ENCODE measurements at places on chromosomes 2 and 18.

DNA sequence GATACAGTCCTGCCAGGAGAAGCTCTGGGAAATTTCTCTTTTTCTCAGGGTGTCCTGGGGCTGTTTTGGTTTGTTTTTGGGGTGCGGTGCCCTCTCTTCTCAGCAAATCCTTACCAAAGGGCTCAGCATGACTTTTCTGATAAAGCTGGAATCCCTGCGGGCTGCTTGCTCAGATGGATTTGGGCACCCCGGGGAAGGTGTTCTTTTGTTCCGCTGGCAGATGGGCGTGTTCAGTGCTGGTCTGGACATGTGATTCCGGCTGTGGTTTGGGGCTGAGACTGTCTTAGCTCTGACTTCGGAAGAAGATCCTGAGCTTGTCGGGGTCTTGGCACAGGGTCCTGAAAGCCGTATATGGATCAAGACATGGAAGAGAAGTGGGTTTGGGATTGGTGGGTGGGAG lies 134.2 kb upstream of the SPRED2 start:
- DNase-seq = no peak

DNA sequence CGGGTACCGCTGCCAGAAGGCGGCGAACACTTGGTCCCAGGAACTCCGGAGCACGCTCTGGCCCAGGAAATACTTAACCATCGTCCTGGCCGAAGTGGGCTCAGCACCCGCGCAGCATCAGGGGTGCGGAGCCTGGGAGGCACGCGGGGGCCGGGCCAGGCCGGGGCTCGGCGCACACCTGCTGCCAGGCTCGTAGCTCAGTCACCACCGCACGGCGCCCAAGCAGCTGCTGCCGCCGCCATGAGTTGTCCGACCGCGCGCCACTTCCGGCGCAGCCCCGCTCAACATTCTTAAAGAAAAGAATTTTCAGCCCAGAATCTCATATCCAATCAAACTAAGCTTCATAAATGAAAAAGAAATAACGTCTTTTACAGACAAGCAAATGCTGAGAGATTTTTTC lies 34.0 kb downstream of the MDH1 start:
- DNase-seq = no peak

DNA sequence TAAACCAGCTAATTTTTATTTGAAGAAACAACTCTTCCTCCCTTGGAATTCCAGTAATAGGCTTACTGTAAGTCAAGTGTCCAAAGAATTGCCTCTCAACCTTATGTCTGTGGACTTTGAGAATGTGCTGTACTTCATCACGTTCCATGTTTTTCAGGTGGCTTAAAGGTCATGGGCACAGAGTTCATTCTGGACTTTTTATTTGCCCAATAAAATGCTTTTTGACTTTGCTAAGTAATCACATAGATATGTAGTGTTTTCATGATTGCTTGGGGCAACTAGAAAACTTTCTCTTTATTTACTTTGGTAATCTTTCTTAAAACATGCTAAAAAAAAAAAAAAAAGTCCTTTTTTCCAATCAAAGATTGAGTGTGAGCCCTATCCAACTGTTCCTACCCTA lies 10.4 kb upstream of the DNAH7 start:
- DNase-seq = no peak

DNA sequence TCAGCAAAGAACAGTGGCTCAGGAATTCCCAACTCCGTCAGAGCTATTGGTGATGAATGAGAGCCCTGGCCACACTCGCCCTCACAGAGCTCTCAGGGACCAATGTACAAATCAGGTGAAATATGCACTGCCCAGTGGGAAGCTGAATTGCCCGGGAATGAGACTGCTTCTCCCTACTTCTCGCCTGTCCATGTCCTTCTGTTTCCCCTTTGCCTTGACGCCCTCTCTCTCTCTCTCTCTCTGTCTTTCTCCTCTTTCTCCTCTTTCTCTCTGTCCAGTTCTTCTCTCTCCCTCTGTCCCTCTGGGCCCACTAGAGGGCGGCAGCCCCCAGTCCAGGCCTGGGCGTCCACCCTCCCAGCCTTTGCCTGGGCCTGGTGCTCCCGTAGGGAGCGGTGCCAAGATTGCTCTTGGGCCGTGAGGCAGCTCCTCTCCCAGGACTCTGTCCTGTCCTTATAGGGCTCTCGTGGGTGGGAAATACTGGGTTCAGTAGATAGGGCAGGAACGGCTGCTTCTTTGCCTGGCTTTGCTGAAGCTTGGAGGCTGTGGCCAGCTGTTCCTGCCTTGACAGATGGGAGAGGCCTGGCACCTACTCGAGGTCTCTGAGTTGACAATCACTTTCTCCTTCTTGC lies 28.4 kb upstream of the PUM2 start:
- peak; percentile 27 for DNase-seq

GRCh38 chr2:158650646-158651357 lies 144.3 kb upstream of the DAPL1 start:
- no peak for DNase-seq

- no peak for DNase-seq
Measured at GRCh38 chr2:180905461-180905860, 74.9 kb upstream of the UBE2E3 start.

GRCh38 chr2:237319887-237320286 lies 94.1 kb downstream of the COL6A3 start:
- no peak for DNase-seq

GRCh38 chr18:28003451-28003850 lies 173.5 kb downstream of the CDH2 start:
- DNase-seq = no peak

- no peak for DNase-seq
Measured at GRCh38 chr18:57208047-57208446, 61.2 kb downstream of the BOD1L2 start.

GRCh38 chr2:95010718-95011117 lies 14.8 kb upstream of the MAL start:
- no peak for DNase-seq

DNA sequence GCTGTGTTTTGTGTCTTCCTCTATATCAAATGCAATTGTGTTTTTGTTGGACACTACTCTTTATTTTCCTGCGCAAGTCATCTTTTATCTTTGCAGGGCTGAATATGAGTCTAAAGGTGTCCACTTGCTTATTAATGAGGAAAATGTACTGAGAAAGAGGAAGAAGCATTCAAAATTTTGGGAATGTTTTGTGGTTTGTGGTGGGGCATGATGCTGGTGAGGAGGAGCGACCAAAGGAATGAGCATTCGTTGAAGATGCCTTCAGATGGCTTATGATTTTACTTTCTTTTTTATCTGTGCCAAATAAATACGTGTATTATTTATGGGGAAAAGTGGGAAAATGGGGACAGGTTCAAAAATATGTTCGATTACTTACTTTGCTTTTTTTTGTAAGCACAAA lies 63.9 kb upstream of the SMIM21 start:
- DNase-seq = no peak

DNA sequence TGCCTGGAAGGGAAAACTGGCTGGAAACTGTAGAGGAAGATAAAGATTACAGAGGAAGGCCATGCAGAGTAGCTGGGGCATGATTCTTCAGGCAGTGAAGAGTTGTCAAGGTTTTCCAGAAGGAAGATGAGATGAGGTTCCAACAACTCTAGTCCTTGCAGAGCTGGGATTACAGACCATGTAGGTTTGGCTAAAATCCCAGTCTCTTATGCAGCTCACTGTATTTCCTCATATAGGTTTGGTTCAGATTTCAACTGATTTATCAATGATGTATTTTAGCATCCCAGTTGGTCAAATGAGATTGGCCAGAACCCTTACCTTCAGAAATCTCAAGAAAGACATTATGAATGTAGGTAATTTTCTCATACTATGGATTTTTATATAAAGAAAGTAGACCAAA lies 16.4 kb downstream of the FAP start:
- no peak for DNase-seq

DNA sequence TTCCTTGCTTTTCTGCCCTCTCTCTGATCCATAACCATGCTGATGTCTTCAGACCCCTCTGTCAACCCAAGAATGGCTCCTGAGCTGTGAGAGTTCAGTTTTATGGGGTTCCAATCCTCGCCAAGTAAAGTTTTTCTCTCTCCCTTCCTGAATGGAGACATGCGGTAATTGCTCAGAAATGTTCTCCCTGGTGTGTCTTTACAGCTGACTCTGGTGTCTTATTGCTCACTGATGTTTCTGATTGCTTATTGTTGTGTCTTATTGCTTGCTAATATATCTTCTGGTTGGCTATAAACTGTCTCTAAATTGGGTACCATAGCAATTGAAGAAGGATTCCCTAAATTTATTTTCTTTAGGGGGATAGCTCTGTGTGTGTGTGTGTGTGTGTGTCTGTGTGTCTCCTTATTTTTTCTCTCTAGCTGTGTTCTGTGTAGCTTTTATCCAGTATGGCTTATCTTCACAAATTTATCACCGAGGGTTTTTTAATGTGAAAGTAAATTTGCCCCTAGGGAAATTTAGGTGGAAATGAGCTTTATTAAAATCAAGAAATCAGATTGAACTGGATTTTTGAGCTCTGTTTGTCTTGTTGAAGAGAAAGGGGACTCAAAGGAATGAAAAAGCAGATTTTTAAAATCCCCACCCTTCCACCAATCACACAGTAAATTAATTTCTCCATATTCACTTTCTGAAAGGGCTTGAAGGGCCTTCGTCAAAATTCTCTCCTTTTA lies 19.5 kb downstream of the MGAT5 start:
- no peak for DNase-seq

DNA sequence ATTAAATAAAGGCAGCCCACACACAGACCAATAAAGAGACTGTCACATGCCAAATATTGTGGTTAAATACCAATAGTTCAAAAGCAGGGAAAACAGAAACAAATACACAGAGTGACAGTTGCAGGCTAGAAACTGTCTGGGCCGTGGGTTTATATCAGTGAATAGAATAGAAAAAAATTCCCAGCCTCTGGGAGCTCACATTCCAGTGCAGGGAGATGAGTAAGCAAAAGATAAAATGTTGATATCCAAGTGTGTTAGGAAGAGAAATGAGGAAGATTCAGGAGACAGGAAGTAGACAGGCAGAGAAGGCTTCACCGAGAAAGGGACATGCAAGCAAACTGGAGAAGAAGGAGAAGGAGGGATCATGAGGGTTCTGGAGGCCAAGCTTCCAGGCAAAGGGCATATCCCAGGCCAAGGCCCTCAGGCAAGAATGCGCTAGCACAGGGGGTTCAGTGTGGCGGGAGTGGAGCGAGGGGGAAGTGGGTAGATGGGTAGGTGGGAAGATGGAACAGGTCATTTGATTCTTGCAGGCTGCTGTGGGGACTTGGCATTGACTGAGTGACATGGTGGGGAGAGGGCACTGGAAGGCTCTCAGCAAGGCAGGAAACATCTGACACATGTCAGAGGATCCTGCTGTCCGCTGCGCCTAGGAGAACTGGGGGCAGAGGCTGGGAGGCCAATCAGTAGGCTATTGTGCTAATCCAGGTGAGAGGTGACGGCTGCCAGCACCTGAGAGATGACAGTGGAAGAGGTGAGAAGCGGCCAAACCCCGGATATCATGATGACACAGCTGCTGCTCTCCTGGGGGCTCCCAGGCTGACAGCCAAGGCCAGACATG lies 89.2 kb downstream of the ZBTB7C start:
- peak; percentile 94 for DNase-seq

- DNase-seq = no peak
Measured at GRCh38 chr2:237968048-237968862, 1.4 kb downstream of the UBE2F start.

DNA sequence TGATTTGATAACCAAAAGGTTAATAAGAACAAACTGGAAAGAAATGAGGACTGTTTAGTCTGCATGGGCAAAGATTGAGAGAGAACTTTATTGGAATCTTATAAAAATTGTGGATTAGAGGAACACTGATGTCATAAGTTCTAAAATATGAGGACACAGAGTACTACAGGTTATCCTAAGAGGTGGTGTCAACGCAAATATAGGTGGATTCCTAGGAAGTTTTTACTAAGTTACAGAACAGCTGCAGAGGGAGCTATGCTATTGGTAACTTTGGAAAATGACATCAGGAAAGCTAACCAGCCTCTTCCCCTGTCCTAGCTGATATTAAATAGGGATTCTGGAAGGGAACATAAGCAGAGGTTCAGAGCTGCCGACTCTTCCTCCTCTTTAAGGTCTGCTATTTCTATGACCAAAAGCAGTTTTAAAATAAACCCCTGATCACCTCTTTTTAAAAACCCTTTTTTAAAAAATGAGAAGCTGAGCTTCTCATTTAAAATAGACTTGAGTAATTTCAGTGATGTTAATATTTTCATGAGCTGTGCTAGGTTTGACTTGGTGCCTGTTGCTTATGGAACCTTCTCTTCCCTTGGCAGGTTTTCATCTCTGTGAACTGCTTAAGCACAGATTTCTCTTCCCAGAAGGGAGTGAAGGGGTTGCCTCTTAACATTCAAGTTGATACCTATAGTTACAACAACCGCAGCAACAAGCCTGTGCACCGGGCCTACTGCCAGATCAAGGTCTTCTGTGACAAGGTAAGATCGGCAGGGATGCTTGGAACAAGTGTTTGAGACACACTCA lies 34.2 kb downstream of the GRHL1 start:
- DNase-seq = no peak

- DNase-seq = no peak
Measured at GRCh38 chr2:110871637-110872036, 139.3 kb downstream of the ACOXL start.

DNA sequence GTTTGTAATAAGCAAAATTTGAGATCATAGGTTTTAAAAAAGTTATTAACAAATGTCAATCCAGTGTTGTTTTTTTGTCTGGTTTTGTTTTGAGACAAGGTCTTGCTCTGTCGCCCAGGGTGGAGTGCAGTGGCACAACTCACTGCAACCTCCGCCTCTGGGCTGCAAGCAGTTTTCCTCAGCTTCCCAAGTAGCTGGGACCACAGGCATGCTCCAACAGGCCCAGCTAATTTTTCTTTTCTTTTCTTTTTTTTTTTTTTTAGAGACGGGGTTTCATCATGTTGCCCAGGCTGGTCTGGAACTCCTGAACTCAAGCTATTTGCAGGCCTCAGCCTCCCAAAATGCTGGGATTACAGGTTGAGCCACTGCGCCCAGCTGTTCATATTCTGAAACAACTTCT lies 31.3 kb downstream of the GALNT3 start:
- DNase-seq = no peak

GRCh38 chr2:190435031-190435670 lies 27.0 kb downstream of the MFSD6 start:
- no peak for DNase-seq

DNA sequence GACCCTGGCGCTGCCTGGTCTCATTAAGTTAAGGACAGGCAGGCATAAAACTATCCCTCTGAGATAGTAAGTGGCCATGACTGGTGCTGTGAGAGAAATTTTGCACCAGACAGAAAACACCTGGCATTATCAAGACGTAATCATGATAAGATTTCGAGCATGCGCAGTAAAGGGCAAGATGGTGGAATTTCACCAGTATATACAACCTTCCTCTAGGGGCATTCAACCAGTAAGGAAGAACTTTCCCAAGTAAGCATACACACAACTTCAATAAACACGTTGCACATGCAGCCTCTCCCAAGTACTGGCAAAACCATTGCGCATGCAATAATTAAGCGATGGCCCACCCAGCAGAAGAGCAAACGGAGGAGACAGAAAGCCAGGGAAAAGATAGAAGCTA lies 1376.4 kb upstream of the CRIM1 start:
- no peak for DNase-seq

GRCh38 chr2:180872255-180872654 lies 108.2 kb upstream of the UBE2E3 start:
- no peak for DNase-seq

All from NCI-H1092 (cell line).